ENCODE measurements at places on chromosomes 1 and 21.
A peak's percentile ranks its signal among the peaks of the same experiment; 100 is the strongest.

DNA sequence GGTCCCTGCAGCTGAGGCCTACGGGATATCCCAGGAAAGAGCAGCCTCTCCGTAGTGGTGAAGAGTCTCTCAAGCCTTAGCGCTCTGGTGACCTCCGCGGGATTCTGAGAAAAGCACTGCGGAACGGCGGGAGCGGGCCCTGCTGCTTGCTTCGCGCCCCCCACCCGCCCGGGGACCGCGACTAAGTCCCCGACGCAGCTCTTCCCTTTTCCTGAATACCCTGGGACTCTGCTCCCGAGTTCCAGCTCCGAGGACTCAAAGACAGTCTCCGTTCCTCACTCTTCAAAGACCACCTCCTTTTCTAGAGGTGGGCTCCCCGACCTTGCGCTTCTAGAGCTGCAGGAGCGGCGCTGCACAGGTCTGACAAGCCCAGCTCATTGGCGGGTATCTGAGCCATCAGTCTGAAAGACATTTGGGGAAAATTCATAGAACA, 3.6 kb upstream of the PRRX1 start:
- H3K27me3 ChIP-seq, result peaks cover 6% of the 10 kb centered on the region
- H3K27ac ChIP-seq, result no peak overlapping the region
- peaks cover 15% of the 10 kb centered on the region for H3K4me1 ChIP-seq
- H3K36me3 ChIP-seq, result no peaks in the 10 kb centered on the region
- no peak overlapping the region for H3K4me3 ChIP-seq

DNA sequence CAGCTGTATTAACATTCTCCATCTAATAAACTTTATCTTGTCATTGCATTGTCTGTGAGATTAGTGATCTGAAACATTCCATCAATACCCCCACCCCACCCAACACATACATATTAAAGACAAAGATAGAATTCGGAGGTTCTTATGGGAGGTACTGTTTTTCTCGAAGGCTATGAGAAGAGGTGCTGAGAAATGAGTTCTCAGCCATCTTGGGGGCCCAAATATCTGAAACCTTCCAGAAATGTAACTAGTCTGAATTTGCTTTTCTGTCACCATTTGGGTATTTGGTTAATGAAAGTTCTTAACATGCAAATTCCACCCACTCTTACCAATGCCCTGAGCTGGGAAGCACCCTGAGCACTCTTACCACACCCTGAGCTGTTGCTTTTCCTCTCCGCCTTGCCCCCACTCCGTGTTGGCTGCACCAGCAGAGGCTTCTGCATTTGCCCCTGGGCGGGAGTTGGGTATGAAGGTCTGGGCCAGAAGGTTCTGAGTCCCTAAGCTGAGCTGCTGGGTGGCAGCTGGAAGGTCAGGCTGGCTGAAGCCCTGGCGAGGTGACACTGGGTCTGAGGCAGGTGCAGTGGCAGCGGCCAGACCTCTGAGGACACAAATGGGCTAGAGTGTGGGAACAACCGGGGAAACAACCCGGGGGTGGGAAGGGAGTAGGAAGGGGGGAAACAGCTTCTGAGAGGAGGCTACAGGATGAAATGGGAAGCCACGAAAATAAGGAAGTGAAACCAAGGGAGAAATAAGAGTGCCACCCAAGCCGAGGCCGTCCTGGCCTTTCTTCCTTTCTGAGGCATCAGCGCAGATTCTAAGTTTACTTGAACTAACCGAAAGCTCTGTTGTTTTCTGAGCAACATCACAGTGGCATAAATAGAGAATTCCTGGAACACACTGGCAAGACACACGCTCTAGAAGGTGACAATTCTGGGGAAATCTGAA, 26.3 kb upstream of the IER5 start:
- H3K36me3 ChIP-seq, result no peaks in the 10 kb centered on the region
- no peaks in the 10 kb centered on the region for H3K27me3 ChIP-seq
- no peak overlapping the region for H3K27ac ChIP-seq
- no peak for DNase-seq
- H3K4me1 ChIP-seq, result no peaks in the 10 kb centered on the region
- H3K4me3 ChIP-seq, result no peak overlapping the region

DNA sequence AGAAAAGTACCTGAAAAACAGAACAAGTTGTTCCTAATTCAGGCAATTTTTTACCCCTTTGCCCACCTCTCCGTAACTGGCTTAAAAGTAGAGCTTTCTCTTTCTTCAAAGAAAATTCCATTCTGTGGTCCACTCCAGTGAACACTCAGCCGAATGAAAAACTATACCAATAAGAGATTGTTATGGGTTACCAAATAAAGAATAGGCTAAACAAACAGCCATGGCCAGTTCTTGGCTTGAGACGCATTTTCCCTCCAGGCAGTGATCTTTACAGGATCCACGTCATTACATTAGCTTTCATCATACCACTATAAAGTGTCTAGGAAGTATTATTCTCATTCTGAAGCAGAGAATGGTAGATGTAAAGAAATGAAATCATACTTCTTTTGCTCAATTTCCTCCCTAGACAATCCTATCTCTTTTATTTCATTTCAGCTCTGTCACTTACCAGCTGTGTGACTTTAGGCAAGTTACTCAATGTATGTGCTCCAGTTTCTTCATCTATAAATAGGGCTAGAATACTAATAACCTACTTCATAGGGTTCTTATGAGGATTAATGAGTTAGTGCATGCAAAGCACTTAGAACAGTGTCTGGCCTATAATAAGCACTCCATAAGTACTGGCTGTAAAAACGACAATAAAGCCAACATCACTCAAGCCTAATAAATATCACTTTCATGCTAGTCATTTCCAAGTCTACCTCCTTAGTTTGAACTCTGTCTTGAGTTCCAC, 26.5 kb upstream of the TRIM45 start:
- no peaks in the 10 kb centered on the region for H3K27me3 ChIP-seq
- no peaks in the 10 kb centered on the region for H3K4me1 ChIP-seq
- DNase-seq, result no peak
- no peak overlapping the region for H3K4me3 ChIP-seq
- H3K36me3 ChIP-seq, result no peaks in the 10 kb centered on the region
- H3K27ac ChIP-seq, result no peak overlapping the region

DNA sequence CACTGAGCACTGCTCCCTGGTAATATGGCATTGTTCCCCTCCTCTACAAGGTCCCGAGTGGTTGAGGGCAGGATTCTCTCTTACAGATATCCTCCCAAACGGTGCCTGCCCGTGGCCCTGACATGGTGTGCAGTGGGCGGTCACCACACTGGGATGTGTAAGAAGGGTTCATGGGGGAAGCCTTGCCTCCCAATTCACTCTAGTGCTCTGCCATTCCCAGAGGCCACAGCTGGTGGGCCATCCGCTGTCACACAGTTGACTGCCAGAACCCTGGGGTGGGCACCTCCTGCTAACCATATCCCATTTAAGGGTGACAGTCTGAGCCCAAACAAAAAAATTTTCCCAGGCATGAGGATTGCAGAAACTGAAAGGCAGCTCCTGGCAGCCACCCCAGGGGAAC, 9.1 kb downstream of the GJA5 start:
- H3K36me3 ChIP-seq, result no peaks in the 10 kb centered on the region
- H3K27ac ChIP-seq, result no peak overlapping the region
- no peaks in the 10 kb centered on the region for H3K27me3 ChIP-seq
- peak; percentile 13 for DNase-seq

DNA sequence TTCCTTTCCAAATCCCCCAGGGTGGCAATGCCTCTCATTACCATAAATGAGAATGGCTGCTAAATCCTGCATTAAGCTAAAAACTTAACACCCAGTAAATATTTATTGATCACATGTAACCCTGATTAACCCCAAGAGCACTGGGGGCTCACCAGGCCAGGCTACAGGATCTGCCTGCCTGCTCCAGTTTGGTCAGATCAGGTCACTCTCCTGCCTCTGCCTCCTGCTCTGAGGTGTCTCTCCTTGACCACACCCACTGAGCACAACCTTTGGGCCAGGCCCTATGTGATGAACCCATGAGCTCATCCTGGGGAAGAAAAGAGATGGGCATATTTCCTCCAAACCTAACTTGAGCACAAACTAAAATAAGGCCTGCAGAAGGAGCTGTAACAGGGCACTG, 93.5 kb downstream of the TRABD2B start:
- DNase-seq, result no peak
- H3K27ac ChIP-seq, result no peak overlapping the region
- H3K4me3 ChIP-seq, result no peak overlapping the region
- H3K4me1 ChIP-seq, result no peaks in the 10 kb centered on the region

- no peak overlapping the region for H3K27ac ChIP-seq
- no peaks in the 10 kb centered on the region for H3K27me3 ChIP-seq
- no peaks in the 10 kb centered on the region for H3K36me3 ChIP-seq
- DNase-seq, result no peak
These were observed 13.5 kb downstream of the ATP1A2 start for GRCh38 chr1:160129046-160129445.

GRCh38 chr1:25704267-25704691, 87.7 kb downstream of the MAN1C1 start:
- DNase-seq, result no peak
- H3K4me1 ChIP-seq, result peaks cover 4% of the 10 kb centered on the region
- no peak overlapping the region for H3K27ac ChIP-seq
- no peaks in the 10 kb centered on the region for H3K27me3 ChIP-seq
- H3K4me3 ChIP-seq, result no peak overlapping the region

GRCh38 chr1:225651872-225652728, 823 bp downstream of the ENAH start:
- DNase-seq, result no peak
- peak overlapping the region; percentile 90 for H3K4me3 ChIP-seq
- H3K36me3 ChIP-seq, result no peaks in the 10 kb centered on the region
- peak overlapping the region; percentile 75 for H3K27ac ChIP-seq
- H3K4me1 ChIP-seq, result peaks cover 5% of the 10 kb centered on the region

DNA sequence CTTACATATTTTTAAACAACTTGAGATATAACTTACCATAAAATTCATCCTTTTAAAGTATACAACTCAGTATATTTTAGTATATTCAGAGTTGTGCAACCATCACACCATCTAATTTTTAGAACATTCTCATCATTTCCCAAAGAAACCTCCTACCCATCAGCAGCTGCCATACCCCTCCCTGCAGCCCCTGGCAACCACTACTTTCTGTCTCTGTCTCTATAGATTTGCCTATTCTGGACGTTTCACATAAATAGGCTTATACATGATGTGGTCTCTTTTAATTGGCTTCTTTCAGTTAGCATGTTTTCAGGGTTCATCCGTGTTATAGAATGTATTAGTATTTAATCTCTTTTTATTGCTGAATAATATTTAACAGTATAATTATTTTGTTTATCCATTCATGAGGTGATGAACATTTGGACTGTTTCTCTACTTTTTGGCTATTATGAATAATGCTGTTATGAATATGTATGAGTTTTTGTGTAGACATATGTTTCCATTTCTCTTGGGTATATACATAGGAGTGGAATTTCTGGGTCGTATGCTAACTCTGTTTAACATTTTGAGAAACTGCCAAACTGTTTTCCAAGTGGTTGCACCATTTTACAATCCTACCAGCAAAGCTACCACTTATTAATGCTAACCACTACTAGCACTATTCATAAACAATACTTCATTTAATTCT, 29.5 kb downstream of the WDR26 start:
- no peak for DNase-seq
- no peak overlapping the region for H3K27ac ChIP-seq
- H3K4me1 ChIP-seq, result no peaks in the 10 kb centered on the region
- no peak overlapping the region for H3K4me3 ChIP-seq

- no peak overlapping the region for H3K4me3 ChIP-seq
- DNase-seq, result no peak
- H3K27ac ChIP-seq, result no peak overlapping the region
- no peaks in the 10 kb centered on the region for H3K27me3 ChIP-seq
- H3K4me1 ChIP-seq, result no peaks in the 10 kb centered on the region
These were observed 46.9 kb downstream of the ZSCAN20 start for GRCh38 chr1:33519240-33519884.

- no peak overlapping the region for H3K27ac ChIP-seq
- H3K4me1 ChIP-seq, result peaks cover 27% of the 10 kb centered on the region
- H3K27me3 ChIP-seq, result no peaks in the 10 kb centered on the region
- H3K36me3 ChIP-seq, result no peaks in the 10 kb centered on the region
- DNase-seq, result no peak
- H3K4me3 ChIP-seq, result no peak overlapping the region
These were observed 304.6 kb upstream of the DEPDC1 start for GRCh38 chr1:68801440-68801839.

DNA sequence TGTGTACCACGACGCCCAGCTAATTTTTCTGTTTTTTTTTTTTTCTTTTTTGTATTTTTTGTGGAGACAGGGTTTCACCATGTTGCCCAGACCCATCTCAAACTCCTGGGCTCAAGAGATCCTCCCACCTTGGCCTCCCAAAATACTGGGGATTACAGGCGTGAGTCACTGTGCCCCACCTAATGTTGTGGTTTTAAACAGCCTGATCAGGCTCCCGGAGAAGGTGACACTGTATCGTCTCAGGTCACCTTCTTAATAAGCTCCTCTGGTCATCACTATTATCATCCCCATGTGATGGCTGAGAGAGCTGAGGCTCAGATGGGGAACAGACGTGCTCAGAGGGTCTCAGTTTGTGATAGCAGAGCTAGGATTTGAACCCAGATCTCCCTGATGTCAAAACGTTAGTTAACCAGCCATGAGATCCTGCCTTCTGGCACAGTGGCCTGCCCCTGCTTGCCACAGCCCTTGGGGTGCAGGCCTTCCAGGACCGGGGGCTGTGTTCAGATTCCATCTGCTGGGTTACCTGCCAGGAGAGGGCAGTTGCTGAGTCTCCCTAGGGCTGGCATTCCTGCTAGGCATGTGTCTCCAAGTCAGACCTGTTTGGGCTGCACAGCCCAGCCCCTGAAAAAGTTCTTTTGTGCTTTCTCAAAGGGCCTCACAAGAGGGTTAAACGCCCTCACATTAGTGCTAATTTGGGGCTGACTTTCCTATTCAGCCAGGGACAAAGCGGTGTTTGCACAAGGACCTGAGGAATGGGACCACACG, 32.7 kb upstream of the GRHL3 start:
- no peaks in the 10 kb centered on the region for H3K4me1 ChIP-seq
- H3K4me3 ChIP-seq, result no peak overlapping the region
- no peaks in the 10 kb centered on the region for H3K36me3 ChIP-seq
- no peaks in the 10 kb centered on the region for H3K27me3 ChIP-seq
- no peak for DNase-seq

DNA sequence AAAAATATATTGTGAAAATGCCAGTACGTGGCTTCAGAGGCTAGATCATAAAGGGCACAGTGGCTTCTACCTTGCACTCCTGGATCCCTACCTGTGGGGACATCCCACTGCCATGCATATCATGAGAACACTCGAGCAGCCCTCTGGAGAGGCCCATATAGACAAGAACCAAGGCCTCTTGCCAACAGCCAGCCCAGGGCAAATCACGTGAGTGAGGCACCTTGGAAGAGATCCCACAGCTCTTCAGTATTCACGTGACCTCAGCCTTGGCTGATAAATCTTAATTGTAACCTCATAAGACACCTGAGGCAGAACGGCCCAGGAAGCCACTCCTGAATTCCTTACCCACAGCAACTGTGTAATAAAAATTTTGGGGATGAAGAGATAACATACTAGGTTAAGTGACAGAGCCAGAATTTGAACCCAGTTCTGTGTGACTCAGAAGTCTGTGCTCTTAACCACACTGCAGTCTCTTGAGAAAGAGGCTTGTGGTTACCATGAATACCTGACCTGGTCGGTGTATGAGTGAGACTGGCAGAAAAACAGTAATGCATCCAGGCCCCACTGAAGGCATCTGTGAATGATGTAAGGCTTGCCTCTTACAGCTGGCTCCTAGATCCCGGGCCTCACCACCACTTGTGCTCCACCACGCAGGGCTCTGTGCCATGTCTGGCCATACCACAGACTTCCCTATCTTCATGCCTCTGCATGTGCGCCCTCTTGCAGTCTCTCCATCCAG, 6.9 kb upstream of the A3GALT2 start:
- H3K27ac ChIP-seq, result peak overlapping the region; percentile 16
- DNase-seq, result no peak

Measured in liver (tissue), 10 donors.